Stimulated activated CD4-positive, alpha-beta T cell treated with anti-CD3 and anti-CD28 coated beads, Interleukin-1b, Interleukin-23, amount 100 ng/mL, for 1 hour (primary cell): ENCODE measurements at places on chromosomes 13 and 19.

DNA sequence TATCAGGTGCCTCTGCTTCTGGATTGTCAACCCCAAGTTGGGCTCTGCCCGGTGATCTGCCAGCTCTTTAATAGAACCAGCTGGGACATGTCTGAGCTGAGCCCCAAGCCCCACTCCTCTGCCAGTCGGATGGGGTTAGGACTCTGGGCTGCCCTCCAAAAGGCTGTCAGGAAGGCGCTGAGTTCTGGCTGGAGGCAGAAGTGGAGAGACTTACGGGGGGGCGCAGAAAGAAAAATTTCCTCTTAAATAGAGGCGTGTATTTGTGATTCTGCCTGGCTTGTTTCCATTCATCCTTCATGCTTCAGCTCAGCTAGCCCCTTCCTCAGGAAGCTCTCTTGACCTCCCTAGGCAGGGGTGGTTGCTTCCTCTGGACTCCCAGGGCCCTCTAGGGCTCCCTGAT, 985 bp upstream of the KCNK6 start:
- DNase-seq, result no peak

GRCh38 chr13:66714795-66715194, 515.3 kb downstream of the PCDH9 start:
- no peak for DNase-seq

DNA sequence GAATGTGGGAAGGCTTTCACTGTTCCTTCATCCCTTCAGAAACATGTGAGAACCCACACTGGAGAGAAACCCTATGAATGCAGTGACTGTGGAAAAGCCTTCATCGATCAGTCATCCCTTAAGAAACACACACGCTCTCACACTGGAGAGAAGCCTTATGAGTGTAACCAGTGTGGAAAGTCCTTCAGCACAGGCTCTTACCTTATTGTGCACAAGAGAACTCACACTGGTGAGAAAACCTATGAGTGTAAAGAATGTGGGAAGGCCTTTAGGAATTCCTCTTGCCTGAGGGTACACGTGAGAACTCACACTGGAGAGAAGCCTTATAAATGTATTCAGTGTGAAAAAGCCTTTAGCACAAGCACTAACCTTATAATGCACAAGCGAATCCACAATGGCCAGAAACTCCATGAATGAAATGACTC, 18.6 kb downstream of the ZNF177 start:
- DNase-seq, result no peak

- no peak for DNase-seq
These were observed 29.5 kb downstream of the PEPD start for GRCh38 chr19:33492090-33492489.

DNA sequence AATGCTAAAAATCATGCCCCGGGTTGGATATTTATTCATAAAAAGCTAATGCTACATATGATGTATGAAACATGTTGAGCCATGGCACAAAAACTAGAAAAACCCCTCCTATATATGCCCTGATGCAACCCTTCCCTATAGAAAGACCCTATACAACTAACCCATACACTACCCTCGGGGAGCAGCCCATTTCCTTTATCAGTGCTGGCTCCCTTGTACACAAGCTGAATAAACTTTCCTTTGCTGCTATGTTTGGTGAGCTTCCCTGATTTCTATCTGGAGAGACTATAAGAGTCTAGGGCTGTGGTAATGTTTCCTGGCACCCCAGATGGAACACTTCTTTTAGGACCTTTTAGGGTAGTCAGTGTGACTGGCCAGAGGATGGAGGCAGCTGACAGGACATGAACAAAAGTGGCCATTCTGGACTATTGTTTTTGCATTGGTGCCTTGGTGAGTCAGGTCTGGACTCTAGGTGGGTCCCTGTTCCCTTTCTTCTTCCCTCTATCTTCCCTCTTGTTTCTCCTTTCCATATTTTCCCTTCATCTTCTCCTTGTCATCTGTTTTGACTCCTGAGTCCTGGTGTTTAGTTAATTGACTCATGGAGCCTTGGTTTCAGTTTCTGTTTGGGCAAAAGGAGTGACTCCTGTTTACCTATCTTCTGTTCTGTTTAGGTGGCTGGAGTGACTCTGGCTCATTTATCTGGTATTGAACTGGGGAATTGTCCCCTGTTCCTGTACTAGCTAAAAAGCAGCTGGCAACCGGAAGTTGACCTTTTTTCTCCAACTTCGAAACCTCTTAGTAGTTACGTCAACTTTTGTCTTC, 1321.8 kb upstream of the PCDH9 start:
- no peak for DNase-seq

DNA sequence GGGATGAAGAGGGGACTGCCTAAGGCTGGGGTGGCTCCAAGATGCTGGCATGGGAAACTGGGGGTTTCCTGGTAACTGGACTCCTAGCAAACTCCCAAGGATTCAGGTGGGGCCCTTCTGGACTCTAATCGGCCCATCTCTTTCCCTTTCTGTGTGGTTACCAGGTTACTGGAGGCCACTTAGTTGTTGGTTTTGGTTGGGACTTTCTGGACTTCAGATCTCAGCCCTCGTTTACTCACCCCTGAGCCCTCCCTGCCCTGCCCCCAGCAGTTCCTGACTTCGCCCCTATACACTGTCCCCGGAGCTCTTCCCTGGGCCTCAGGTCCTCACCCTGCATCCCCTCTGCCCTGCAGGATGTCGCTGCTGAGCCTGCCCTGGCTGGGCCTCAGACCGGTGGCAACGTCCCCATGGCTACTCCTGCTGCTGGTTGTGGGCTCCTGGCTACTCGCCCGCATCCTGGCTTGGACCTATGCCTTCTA, 328 bp downstream of the CYP4F12 start:
- no peak for DNase-seq

GRCh38 chr13:30446126-30446500, 19.6 kb downstream of the HMGB1 start:
- no peak for DNase-seq

DNA sequence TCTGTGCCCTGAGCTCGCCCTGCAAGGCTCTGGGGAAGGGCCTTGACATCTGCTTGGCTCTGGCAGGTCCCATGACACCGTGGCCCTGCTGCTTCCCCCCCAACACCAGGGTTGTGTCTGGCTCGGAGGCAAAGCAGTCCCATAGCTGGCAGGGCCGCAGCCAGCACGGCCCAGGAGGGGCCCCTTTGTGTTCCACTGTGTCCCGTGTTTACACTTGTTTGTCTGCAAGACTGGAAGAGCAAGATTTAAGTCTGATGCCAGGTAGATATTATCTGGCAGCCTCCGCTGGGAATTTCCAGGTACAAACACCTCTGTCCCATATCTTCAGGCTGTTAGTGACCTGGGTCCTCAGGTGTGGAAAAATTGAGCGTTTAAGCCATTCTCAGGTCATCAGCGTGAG, 44.3 kb downstream of the MCF2L start:
- DNase-seq, result no peak

GRCh38 chr19:42255766-42256745, 1.1 kb upstream of the ERF start:
- no peak for DNase-seq

- no peak for DNase-seq
These were observed 5.6 kb downstream of the PNKP start for GRCh38 chr19:49861541-49862378.

DNA sequence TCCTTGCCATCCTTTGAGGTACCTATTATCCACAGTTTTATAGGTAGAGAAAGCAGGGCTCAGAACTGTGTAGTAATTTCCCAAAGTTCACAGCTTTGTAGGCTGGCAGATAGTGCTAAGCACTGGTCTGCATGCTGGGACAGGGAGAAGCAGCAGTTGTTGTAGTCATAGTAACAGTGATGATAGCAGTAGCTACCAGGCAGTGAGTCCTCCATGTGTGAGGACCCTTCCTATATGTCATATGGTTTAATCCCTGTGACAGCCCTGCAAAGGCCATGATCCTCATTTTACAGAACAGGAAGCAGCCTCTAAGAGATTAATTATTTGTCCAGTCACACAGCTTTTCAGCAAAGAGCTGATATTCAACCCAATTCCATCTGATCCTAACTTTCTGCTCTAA, 21.0 kb downstream of the SERP2 start:
- no peak for DNase-seq

GRCh38 chr13:40145139-40145538, 489.7 kb downstream of the COG6 start:
- DNase-seq, result no peak

- no peak for DNase-seq
These were observed 18.9 kb downstream of the ARID3A start for GRCh38 chr19:944663-945241.

GRCh38 chr13:20301403-20302071, 69.4 kb upstream of the GJB6 start:
- DNase-seq, result no peak

- DNase-seq, result no peak
These were observed 7.7 kb upstream of the TBC1D4 start for GRCh38 chr13:75489502-75490263.

DNA sequence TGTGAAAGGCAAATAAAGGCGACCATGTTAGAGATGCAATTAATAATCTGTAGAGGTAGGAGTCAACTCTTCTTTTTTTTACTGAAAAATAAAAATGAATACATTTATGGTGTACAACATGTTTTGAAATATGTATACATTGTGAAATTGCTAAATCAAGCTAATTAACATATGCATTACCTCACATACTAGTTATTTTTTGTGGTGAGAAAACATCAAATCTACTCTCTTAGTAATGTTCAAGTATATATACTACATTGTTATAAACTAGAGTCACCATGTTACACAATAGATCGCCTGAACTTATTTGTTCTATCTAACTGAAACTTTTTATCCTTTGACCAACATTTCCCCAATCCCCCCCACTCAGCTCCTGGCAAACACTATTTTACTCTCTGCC, 143.2 kb downstream of the POU4F1 start:
- DNase-seq, result no peak

- no peak for DNase-seq
These were observed 126.4 kb upstream of the FRY start for GRCh38 chr13:31904941-31905824.

DNA sequence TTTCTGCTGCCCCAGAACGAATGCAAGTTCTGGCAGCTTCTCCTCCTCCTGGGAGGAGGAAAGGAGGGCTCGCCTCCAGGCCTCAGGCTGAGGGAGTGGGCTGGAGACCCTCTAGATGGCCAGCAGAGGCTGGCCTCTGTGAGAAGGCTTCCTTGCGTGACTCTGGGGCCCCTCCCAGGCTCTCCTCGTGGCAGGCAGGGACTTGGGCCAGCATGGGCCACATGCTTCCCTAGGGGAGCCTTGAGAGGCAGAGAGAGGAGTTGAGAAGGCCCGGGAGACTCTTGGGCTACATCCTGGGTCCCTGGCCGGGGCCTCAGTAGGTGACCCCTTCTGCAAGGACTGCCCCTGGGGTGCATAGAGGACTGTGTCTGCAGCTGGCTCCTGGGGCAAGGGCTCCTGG, 25.9 kb downstream of the LYL1 start:
- no peak for DNase-seq

DNA sequence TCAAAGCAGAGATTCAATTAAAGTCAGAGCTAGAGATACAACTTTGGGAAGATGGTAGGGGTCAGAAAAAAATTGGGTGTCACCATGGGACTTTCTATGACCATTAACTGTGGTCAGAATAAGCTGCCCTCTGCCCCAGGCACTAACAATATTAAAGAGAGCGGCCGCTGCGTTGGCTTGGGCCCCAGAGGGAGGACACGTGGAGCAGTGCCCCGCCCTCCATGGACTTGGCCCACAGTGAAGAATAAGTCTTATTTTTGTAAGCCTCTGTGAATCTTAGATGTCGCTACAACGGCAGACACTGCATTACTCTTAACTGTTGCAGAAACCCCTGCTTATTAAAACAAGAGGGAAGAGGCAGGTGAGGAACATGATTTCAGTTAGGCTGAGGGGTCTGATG, 172.7 kb downstream of the UQCRFS1 start:
- DNase-seq, result no peak

DNA sequence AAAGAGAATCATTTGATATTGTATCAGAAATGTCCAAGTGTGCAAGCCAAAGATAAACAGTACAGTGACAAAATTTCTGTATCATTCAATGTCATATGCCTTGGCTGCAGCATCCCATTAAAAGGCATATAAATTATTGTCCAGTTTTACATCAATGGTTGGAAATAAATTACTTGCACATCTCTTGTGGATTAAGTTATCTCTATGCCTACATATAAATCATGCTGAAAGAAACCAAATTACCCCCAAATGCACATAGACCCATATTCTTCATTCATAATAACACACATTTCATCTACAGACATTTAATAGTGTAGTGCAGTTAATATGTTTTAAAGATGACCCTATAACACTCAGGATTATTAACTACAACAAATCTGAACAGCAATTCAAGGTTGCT, 1415.7 kb upstream of the PCDH9 start:
- DNase-seq, result no peak

GRCh38 chr13:25881971-25882451, 169.8 kb downstream of the SHISA2 start:
- no peak for DNase-seq

DNA sequence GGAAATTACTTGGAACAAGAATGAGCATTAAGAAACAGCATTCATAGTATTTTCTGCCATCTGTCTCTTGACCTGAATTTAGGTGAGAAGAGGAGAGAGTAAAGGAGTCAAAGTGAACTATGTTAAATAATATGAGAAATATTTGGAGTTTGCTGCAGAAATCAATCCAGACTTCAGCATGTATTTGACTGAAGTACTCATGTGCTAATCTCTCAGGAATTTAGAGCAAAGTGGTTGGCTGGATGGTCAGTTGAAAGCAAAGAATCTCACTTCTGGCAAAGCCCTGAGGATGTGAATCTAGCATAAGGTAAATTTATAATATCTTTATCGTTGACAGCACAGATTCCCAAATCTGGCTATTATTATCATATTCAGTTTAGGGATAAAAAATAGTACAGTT, 394.3 kb downstream of the PCDH17 start:
- no peak for DNase-seq

GRCh38 chr19:35021596-35021995, 8.7 kb upstream of the SCN1B start:
- no peak for DNase-seq

- DNase-seq, result peak; percentile 12
These were observed 592 bp upstream of the TRIP10 start for GRCh38 chr19:6738787-6739389.

GRCh38 chr19:47432499-47432898, 13.2 kb upstream of the MEIS3 start:
- DNase-seq, result no peak

- DNase-seq, result no peak
These were observed 1.0 kb upstream of the KRI1 start for GRCh38 chr19:10566658-10567410.

GRCh38 chr13:111472083-111472482, 151.6 kb downstream of the TEX29 start:
- DNase-seq, result no peak
